ENCODE measurements at places on chromosomes 16 and 17.

DNA sequence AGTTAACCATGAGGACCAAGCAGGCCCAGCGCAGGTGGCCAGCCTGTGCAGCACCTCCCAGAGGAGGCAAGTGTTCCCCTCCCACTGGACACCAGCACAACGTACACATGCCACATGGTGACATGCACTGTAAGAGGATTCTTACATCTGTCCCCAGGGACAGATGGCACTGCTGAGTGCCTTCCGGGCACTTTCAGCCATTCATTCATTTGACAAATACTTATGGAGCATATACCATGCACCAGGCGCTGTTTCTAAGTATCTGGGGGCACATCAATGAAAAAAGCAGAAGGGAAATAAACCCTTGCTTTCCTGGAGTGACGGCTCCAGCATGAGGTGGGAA lies 79.6 kb downstream of the GAS7 start:
- DNase-seq = no peak

DNA sequence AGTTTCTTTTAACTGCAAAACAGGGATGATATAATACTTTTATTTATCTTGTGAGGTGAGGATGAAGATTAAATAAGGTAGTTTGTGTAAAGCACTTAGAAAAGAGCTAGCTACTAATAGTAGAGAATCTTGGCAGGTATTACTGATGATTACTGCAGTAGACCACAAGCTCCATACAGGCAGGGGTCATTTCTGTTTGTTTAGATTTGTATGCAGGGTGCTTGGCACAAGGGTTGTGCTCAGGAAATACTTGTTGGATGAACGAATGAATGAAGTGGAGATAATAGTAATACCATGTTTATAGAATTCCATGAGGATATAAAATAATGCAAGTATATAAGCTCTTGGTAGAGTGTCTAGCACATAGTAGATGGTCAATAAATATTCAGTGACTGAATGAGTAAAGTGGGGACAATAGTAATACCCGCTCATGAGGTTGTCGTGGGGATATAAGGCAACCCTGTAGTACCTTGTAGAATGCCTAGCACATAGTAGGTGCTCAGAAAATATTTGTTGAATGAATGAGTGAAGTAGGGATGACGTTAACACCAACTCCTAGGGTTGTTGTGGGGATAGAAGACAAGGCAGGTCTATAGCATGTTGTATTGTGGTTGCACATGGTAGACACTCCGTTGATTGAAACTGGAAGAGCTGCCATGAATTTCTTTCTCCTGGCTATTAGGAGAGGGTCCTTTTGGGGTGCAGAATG lies 83.0 kb downstream of the ABCC1 start:
- no peak for DNase-seq

DNA sequence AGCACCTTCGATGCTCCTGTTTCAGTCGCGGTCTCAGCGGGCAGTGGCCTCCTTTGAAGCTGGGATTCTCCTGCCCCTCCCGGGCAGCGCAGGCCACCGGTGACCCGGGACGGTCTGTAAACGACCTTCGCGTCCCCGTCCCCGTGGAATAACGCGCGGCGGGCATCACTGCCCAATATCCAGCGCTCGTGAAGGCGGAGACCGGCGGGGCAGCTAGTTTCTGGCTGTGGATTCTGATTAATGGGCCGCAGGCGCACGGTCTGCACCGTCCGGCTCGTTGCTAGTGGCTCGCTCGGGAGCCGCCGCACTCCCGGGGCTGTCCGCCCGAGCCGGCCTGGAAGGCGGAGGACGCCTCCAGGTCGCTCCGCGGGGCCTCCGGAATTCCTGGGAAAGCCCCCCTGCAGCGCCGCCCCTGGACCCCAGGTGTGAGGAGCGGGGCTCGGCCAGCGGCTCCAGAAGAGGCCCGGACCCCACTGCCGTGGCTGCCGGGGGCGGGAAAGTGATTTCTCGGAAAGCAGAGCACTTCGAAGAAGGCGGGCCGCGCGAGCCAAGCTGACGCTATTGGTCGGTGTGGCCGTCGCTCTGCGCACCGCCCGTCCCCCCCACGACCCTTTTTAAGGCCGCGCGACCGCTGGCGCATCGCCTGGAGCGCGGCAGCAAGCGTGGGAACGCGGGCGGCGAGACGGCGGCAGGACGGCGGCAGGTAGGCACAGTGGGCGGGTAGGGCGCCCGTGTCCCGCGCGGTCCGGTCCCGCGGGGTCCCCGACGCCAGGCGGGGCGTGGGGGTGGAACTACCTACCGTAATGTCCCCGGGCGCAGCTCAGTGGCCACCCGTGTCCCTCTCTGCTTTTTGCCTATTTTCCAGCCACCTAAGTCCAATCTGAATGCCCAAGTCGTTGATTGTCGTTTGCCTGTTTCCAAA lies at the start of gene IRF8:
IRF8 (plus strand) TSS at position 642 of the 922 bp plus-strand sequence. CDS start 3,854 bp downstream, outside the sequence.
- no peak for DNase-seq

DNA sequence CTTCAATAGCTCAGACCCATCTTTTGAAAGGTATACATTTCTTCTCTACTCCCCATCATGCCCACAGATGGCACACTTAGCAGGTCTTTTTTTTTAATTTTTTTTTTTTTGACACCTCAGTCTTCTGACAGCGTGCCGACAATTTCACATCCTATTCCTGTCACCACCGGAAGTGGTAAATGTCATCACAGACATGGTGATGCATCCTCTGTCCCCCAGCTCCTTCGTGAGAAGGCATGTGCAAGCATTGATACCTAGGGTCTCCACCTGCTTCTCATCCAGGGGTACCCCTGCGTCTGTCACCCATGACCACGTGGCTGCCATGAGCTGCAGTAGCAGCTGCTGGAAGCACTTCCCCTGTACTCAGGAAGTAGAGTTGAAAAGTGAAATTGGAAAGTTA lies 35.6 kb downstream of the ELAC2 start:
- no peak for DNase-seq

- DNase-seq = no peak
These were observed 7.0 kb upstream of the ADAM11 start for GRCh38 chr17:44751806-44752205.

DNA sequence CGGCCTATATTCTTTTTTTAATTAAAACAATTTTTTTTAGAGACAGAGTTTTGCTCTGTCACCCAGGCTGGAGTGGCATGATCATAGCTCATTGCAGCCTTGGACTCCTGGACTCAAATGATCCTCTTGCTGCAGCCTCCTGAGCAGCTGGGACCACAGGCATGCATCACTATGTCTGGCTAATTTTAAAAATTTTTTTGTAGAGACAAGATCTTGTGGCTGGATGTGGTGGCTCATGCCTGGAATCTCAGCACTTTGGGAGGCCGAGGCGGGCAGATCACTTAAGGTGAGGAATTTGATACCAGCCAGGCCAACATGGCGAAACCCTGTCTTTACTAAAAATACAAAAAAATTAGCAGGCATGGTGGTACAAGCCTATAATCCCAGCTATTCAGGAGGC lies 54.8 kb upstream of the MSI2 start:
- no peak for DNase-seq

DNA sequence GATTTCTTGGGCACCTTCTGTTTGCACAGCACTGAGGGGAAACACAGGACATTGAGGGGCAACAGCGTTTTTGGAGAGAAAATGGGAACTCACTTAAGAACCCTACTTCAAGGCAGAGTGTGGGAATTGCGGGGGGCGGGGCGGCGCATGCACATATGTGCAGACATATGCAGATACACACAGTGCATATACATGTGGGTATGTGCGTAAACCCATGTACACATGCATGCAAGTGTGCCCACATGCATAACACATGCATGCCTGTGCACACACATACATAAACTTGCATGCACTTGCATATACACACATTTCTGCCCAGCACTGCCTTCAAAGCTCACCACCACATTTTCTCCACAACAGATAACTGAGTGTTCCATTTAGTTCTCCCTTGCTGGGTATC lies 32.4 kb downstream of the NLRC5 start:
- no peak for DNase-seq

DNA sequence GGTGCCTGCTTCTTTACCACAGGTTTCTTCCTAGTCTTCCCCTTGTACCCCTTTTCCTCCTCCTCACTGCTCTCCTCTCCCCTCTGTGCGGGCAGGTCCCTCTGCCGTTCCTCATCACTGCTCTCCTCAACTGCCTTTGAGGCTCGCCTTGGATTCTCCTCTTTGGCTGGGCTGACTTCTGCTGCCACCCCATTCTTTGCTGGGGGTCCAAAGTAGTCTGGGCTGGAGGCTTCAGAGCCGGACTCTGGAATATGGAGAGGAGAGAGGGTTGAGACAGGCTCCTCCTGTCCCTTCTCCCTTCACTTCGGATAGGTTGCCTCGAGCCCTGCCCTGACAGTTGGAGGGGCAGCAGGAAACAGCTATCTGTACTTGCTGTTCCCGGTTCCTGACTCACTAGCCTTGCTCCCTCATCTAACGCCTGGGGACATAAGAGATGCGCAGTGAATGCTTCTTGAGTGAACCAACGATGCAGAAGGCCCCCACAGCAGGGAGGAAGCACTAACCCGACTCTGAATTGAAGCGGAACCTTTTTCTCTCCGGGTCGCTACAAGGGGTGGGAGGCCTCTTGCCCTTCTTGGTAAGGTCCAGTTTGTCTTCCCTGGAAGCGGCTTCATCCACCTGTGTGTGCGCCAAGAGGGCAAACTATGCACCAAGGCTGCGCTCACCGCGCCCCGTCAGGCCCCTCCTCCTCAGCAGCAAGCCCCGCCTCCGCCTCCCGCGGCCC lies 655 bp downstream of the HIRIP3 start:
- DNase-seq = no peak

- no peak for DNase-seq
These were observed 35.3 kb upstream of the ZFHX3 start for GRCh38 chr16:73083271-73083670.

DNA sequence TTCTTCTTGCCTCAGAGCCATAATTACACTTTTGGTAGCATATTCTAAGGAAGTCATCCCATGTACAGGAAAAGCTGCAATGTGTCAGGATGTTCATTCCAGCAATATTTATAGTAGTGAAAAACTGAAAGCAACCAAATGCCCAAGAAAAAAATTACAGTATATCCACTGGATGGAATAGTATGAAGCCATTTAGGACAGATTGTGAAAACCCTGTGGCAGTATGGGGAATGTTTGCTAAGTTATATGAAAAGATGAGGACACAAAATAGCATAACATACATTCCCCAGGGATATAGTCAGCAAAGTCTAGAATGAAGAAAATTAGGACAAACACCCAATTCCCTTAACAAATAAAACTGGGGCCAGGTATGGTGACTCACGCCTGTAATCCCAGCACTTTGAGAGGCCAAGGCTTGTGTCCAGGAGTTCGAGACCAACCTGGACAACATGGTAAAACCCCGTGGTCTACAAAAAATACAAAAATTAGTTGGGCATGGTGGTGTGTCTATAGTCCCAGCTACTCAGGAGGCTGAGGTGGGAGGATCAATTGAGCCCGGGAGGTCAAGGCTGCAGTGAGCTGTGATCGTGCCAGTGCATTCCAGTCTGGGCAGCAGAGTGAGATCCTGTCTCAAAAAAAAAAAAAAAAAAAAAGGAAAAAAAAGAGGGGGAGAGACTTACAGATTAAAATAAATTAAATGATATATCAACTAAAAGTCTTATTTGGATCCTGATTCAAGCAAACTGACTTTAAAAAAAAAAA lies 2.3 kb downstream of the LRRC3C start:
- no peak for DNase-seq

- no peak for DNase-seq
These were observed 41.1 kb downstream of the TMEM132E start for GRCh38 chr17:34620458-34620857.

- no peak for DNase-seq
These were observed 18.3 kb upstream of the CLEC18A start for GRCh38 chr16:69932691-69933392.

- no peak for DNase-seq
These were observed 1.8 kb downstream of the KIF1C start for GRCh38 chr17:4999430-5000093.

GRCh38 chr16:3587547-3588110 lies 10.4 kb upstream of the NLRC3 start:
- no peak for DNase-seq

GRCh38 chr16:68479271-68479670 lies 31.0 kb upstream of the SMPD3 start:
- no peak for DNase-seq

DNA sequence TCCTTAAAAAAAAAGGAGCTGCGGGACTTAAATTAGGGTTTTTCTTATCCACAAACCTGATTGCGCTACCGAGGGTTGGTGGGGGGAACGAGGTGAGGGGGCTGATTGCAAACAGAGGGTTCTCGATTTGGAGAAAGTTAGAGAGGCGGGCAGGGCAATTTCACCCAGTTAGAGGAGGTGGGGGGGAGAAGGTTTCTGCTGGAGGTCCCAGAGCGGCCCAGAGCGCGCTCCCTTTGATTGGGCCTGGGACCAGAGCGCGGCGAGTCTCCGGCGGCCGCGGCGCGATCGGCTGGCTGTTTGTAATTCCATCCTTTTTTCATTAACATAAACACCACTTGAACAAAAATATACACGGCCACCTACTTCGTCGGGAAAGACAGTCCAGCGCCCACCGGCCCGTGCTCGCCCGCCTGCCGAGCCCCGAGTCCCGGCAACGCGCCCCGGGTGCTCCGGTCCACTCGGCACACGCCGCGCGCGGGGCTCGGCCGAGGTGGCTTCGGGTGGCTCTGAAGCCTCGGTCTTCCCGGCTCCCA lies 13.3 kb upstream of the FOXF1 start:
- no peak for DNase-seq

DNA sequence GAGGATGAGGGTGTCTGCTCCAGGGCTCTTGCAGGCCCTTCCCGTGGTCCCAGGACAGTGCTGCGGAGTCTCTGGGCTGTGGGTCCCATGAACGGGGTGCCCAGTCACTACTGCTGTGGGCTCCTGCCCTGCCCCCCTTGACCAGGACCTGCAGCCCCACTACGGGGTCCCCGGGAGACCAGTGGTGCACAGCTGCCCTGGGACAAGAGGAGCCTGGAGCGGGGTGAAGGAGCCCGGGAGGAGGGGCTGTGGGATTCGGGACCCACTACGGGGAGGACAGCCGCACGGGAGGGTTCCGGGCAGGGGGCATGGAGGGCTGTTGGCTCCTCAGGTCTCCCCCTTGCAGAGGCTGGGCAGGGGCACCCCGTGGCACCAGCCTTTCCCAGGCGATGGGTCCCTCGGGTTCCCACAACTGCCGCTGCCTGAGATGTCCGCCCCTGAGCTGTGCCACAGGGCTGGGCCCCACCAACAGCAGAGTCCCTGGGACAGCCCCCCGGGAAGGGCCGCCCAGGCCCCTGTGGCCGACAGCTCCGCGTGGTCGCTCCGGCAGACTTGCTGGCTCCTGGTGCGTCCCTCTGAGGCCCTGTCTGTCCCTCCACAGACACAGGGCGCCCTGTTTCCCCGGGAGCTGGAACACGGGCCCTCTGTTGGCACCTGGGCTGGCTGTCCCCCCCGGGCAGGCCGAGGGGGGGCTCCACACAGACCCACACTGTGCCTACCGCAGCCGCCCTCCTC lies 52.1 kb upstream of the GNG13 start:
- DNase-seq = no peak

Data from NCI-H460 (cell line).